ENCODE measurements at places on chromosomes 4 and X.

DNA sequence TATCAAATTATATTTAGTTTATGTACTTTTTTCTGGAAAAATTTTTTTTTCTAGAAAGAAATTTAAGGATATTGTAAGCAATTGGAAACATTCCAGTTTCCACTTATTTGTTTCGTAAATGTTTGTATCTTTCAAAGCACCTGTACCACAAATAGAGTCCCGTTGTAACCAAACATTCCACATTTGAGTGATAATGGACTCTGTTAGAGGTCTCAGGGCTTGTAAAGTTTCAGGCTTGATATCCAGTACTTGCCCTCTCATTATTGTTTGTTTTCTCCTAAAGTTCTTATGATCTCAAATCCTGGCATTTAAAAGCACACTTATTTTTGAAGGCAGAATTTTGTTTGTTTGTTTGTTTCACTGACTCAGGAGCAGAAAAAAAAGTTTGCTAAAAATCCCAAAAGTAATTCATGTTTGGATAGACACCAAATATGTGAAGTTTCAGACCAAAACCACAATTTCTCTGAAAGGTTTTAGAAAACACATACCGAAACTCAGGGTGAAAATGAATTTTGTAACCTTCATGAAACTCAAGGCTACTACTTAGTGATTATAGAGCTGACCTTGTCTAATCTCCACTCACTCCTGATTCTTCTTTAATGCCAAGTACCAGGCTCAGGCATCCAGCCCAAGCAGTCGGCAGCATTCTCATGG, 5.7 kb upstream of the TMEM192 start:
- peak; percentile 16 for DNase-seq

DNA sequence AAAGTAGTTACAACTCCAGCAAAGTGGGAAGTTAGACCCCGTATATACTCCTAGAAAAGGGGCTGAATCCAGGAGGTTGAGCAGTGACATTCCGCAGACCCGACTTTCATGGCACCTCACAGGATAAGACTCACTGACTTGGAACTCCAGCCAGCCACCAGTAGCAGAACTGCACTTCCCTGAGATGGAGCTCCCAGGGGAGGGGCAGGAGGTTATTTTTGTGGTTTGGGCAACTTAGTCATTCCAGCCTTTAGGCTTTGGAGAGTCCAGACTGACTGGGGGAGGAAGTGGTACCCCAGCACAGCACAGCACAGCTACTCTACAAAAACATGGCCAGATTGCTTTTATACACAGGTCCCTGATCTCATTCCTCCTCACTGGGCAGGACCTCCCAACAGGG, 319.1 kb downstream of the PCDH19 start:
- DNase-seq = no peak

GRCh38 chr4:12165616-12166015, 736.9 kb upstream of the HS3ST1 start:
- DNase-seq = no peak

- no peak for DNase-seq
Measured at GRCh38 chr4:82706349-82707000, 92.1 kb downstream of the SCD5 start.

DNA sequence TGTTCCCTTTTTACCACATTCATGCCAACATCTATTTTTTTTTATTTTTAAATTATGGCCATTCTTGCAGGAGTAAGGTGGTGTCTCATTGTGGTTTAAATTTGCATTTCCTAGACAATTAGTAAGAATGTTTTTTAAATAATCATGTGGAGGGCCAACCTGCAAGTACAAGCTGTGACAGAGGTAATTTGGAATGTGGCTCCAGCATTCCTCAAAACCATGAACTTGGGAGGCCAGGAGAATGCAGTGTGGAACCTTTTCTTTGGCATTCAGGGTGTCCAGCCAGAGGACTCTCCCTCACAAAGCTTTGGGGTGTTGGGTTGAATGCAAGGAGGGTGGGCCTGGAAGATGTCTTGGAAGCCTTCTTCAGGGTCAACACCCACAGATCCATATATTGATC, 7.3 kb upstream of the TMEM185A start:
- DNase-seq = no peak

- DNase-seq = no peak
Measured at GRCh38 chr4:161254375-161254774, 909.4 kb downstream of the FSTL5 start.

GRCh38 chr4:123832173-123833026, 435.8 kb downstream of the SPRY1 start:
- no peak for DNase-seq

DNA sequence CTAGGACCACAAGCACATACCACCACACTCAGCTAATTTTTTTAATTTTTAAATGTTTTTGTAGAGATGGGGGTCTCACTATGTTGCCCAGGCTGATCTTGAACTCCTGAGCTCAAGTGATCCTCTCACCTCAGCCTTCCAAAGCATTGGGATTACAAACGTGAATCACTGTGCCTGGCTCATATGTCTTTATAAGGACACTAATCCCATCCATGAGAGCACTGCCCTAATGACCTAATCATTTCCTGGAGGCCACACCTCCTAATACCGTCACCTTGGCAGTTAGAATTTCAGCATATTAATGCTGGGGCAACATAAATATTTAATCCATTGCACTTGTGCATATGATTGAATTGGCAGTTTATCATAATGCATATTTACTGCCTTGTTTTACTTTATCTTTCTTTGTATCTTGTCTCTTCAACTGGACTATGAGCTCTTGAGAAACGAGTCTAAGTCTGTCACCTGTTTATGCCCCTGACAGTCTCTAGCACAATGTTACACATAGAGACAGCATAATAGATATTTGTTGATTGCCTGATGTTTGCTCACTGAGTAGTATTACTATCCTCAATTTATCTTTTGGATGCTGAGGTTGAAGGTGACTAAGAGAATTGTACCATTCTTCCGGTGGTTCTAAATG, 172.0 kb downstream of the AASDH start:
- no peak for DNase-seq

- no peak for DNase-seq
Measured at GRCh38 chr4:26213317-26213716, 107.5 kb upstream of the RBPJ start.

DNA sequence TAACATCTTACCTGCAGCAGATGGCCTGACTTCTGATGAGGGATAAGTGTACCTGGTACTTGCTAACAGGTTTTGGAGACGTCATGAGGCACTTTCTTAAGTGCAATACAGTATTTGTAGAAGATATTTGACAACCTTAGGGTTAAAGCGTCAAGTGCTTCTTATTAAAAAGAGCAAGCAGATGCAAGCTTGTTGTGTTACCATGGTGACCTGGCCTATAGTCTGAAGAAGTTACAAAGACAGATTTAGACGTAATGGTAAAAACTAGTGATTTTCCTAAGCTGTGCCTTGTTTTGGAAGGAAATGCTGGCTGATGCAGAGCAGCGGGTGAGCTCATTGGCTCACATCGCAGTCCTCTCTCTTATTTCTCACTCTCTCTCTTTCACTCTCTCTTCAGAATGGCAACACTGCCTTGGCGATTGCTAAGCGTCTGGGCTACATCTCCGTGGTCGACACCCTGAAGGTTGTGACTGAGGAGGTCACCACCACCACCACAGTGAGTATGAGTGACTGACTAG, 243.6 kb downstream of the ANK2 start:
- DNase-seq = no peak

Data from GM19239 (cell line).